ENCODE measurements at places on chromosomes 16 and 17.

GRCh38 chr17:55436224-55437158 lies 14.9 kb upstream of the MMD start:
- no peak for DNase-seq

DNA sequence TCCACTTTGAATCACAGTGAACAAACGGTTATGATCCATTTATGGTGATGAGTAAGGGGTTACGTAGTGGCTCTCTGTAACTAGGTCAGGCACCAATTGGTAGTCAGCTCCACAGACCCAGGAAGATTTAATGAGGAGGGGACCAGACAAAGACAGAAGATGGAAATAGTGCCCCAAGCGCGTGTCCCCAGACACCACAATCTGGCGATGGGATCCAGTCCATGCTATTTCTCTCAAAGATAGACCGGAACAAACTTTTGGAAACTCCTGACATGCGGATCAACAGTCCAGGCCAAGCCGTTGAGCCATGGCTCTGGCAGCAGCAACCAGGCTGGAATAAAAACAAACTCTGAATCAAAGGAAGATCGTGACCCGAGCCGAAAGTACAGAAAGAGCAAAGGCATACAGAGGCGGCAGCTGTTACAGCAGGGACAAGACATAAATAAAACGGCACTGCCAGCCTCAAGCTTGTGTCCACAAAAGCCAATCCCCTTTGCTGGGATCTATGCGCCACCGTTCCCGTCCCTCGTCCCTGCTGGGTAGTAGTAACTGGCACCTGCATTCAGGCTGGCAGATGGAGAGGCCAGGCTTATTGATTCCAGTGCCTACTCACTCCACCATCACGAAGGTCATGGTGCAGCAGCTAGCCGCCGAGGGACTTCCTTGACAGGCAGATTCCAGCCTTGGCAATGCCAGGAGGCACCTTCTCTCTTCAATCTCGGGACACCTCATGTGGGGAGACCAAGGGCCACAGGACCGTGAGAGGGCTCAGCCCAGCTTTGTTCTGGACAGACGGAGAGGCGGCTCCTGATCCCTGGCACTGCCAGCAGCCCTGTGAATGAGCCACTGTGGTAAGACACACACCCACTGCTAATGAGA lies 50.2 kb downstream of the CDH11 start:
- DNase-seq: no peak

GRCh38 chr17:79654960-79655382 lies 44.1 kb upstream of the RBFOX3 start:
- DNase-seq: no peak

DNA sequence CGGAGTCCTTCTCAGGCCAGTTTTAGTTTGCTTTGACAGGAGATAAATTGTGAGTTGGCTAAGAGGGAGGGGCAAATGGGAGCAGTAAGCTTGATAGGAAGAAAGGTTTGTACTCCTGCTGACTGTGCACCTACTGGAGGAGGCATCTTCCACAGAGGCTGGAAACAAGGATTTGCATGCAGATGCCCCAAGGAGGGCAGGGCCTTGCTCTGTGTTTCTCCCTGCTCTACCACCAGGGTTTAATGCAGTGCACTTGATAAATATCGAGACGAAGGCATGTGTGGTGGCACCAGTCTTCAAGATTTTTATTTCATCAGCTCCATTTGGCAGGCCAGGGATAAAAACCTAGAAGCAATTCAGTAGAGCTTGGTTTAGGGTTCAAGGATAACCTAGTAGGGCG lies 210.5 kb upstream of the C16orf82 start:
- no peak for DNase-seq

DNA sequence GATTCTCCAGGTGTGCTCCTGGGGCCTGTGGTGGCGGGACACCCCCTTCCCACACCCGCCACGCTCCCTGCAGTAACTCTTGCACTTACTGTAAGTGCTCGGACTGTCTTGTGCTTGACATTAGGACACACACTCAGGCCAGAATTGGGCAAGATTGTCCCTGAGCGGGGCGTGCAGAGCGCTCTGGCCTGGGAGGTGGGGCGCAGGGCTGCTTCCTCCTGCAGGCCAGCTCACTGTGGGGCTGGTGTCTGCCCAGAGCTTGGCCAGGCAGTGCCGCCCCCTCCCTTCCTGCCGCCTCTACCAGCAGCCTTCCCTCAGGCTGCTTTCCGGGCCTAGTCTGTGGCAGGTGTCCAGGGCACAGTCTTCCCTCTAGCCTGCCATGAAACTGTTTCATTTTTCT lies 6.1 kb upstream of the ATP6V0C start:
- no peak for DNase-seq

GRCh38 chr16:21703589-21704174 lies 39.9 kb downstream of the OTOA start:
- no peak for DNase-seq

- no peak for DNase-seq
Measured at GRCh38 chr16:82567175-82567574, 59.6 kb upstream of the CDH13 start.

DNA sequence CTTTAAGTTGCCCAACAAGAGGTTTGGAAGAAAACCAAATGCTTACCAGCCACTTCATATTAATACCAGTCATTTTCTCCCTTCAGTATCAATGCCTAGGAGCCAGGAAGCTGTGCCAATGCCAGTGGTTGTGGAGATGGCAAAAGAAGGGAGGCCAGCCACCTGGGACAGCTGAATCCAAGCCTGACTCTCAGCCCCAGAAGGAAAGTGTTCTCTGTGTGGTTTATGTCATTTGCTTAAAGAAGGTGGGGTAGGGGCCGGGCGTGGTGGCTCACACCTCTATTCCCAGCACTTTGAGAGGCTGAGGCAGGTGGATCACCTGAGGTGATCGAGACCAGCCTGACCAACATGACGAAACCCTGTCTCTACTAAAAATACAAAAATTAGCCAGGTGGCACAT lies 13.4 kb downstream of the C17orf78 start:
- DNase-seq: no peak

GRCh38 chr16:77790009-77790372 lies 1.6 kb downstream of the VAT1L start:
- no peak for DNase-seq

DNA sequence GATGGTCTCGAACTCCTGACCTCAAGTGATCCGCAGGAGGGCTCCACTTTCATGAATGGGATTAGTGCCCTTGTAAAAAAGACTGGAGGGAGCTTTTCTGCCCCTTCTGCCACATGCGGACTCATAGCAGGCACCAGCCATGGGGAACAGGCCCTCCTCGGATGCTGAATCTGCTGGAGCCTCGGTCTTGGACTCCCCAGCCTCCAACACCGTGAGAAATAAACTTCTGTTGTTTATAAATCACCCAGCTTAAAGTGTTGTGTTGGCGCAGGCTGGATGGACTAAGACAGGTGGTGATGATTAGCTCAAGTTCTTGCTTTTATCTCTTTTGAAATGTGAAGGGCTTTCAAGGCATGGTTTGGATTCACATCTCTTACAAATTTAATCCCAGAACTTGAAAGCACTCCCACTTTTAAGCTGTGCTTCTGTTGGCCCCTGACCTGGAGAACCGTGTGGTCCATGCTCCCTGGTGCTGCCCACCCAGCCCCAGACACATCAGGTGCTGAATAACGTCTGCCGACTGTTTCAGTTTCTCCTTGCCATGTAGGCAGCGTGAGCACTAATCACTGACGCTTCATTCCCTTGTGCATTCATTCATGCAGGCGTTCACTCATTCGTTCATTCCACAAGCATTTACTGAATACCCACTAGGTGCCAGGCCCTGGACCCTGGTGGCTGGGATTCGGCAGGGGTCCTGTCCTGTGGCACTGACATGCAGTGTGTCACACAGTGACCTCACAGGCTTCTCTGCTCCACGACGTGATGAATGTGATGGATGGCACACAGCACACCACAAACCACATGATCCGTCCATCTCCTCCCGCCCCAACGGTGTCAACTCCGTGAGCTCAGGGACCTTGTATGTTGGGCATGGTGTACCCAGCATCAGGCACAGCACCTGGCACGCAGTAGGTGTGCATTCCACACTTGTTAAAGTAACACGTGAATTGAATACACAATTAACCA lies 8.9 kb downstream of the CIBAR2 start:
- no peak for DNase-seq

- DNase-seq: no peak
Measured at GRCh38 chr16:66935314-66936011, at the start of gene CES2. CES2 (plus strand) TSS chr16:66935516; CDS start chr16:66935636, 120 bp downstream.

DNA sequence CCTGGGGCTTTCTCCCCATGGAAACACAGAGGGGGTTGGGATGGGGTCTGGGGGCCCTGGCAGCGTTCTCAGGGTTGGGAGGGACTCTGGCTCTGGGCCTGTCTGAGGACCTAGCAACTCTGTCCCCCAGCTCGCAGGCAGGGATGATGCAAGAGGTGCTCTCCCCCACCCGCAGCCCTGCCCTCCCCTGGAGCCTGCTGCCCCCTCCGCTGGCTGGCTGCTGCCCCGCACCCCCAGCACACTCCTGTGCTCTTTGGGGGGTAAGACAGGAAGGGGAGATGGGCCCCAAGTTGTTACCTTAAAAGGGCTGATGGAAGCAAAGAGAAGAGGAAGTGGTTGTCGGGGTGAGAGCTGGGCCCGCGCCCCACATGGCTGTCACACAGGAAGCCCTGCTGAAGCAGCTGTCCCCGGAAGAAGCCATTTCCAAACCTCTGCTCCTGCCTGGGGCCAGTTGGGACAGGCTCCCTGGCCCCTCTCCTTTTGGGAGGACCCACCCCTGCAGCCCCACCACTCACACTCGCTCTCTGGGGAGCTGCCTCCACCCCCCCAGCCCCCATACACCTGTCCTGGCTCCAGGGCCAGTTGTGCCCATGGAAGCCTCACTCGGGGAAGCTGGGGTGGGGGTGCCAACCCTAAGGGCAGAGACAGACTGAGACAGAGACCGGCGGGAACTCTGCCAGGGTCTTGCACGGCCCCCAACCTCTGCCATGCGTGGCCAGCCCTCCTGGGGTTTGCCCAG lies 2.5 kb downstream of the CORO1A start:
- DNase-seq: peak; percentile 71

All from stimulated activated CD8-positive, alpha-beta memory T cell treated with anti-CD3 and anti-CD28 coated beads, Interleukin-4, amount 100 ng/mL, for 1 hour (primary cell).